ENCODE measurements at places on chromosomes 7 and 10.

DNA sequence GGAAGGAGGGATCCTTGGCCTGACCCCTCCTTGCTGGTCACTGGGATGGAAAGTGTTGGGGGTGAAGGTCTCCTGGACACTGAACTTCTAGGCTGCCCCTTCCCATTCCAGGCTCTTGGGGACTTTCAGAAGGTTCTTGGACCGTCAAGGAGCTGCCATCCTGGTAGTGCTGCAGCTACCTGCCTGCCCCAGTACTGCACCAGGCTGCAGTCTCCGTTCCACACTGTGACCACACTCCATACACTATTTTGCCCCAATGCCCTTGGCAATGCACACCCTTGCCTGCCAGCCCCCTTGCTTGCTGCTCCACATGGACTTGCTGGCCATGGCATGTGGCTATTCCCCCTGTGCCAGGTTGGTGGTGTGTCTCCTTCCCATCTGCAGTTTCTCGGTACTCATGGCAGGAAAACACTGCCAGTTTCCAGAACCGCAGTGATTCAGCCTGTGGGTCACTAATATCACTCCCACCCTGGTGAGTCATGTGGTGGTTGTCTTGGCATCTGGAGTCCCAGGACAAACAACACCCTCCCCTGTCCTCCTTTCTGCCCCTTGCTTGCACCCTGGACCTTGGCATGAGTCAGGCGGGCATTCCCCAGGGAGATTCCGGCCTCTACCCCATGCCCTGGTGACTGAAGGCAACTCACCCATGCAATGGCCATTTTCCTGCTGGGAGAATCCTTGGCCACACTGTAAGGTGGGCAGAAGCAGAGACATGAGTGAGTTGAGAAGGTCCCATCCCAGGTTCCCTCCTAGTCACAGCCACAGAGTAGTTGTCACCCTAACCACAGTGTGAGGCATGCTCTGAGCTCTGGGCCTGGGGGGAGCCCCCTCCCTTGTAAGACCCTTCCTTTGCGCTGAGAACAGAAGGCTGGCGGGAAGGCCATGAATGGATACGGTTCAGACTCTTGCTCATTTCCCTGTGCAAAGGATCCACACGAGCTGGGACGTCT lies 32.8 kb downstream of the GOLGA7B start:
- H3K4me1 ChIP-seq, result no peaks in the 10 kb centered on the region
- no peaks in the 10 kb centered on the region for H3K36me3 ChIP-seq
- no peak overlapping the region for H3K27ac ChIP-seq
- H3K27me3 ChIP-seq, result no peaks in the 10 kb centered on the region

DNA sequence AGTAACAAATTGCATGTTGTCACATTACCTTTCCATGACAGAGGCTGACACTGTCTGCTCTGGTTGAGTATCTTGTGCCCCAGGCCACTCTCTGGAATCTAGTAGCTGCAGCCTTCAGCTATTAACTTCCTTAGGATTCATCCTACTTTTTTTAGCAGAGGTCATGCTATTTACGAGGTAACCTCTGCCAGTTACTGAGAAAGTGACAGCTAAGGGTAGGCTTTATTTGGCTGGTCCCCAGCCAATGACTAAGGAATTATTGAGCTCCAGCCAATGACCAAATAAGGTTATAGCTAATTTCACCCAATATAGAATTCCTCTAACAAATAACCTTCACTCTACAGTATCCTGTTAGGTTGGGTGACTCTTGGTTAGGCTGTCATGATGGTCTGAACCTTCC lies 1361.7 kb downstream of the XPNPEP1 start:
- H3K4me1 ChIP-seq, result no peaks in the 10 kb centered on the region
- no peaks in the 10 kb centered on the region for H3K36me3 ChIP-seq
- DNase-seq, result no peak
- H3K27me3 ChIP-seq, result no peaks in the 10 kb centered on the region

DNA sequence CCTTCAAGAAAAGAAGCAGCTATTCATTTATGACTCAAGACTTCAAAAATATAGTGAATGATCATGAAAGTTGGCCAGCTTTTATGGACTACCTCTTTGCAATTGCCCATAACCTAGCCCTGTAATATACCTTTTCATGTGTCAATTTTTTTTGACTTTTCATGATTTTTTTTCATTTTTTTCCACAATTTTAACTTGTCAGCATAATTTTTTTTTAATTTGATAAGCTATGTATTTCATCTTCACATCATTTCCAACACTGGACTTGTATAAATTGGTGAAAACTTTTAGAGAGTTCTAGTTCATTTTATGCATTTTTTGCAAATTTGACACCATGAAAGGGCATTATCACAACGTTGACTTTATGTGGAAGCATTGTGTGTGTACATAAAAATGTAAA lies 220.8 kb upstream of the NFE2L3 start:
- no peak for DNase-seq
- H3K27me3 ChIP-seq, result peaks cover 36% of the 10 kb centered on the region
- no peaks in the 10 kb centered on the region for H3K4me1 ChIP-seq
- H3K4me3 ChIP-seq, result no peak overlapping the region
- H3K36me3 ChIP-seq, result peaks cover 6% of the 10 kb centered on the region

DNA sequence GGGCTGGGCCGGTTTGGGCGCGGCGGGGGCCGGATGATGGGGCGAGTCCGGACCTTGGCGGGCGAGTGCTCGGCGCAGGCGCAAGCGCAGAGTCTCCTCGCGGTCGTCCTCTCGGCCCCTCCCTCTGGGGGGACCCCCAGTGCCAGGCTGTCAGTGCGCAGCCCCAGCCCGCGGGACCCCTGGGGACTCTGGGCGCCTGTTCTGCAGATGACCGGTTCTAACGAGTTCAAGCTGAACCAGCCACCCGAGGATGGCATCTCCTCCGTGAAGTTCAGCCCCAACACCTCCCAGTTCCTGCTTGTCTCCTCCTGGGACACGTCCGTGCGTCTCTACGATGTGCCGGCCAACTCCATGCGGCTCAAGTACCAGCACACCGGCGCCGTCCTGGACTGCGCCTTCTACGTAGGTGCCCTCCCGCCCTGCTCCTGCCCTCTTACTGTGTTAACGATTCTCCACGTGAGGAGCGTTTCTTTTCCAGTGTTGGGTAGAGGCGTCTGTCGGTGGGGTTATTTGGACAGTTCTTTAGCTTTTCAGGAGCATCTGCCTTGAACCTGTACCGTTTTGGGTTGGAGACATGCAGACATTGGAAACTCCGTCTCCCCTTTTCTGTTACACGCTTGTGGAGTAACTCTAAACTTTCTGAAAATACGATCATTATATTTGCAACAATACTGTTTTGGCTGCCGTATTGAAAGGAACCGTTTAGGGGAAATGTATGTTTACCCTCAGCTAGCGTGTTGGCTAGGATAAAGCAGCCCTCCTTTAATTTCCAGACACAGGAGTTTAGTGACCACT lies 706 bp downstream of the BUB3 start:
- H3K27ac ChIP-seq, result peak overlapping the region; percentile 100
- H3K27me3 ChIP-seq, result peaks cover 8% of the 10 kb centered on the region
- H3K4me3 ChIP-seq, result peak overlapping the region; percentile 100
- peaks cover 50% of the 10 kb centered on the region for H3K36me3 ChIP-seq

DNA sequence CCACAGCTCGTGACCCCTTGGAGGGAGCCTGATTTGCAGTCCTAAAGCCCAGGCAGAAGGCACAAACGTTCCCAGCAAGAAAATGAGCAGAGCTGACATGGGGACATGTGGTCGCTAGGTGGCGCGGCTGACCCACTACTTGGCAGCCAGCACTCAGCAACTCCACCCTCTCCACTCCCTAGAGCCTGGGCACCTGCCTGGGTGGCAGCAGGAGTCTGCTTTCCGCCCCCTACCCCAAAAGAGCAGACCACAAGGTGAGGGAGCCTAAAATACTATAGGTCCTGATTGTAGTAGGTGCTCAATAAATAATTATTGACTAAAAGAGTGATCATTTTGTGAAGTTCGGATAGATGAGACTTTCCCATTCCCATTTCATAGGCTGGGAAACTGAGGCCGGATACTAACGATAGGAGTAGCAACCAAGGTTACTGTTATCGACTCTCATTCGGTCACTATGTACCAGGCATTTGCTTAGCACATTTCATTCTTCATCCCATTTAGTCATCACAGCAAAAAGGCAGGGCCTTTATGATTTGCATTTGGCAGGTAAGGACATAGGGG lies 57.4 kb downstream of the NEUROG3 start:
- peak; percentile 90 for DNase-seq
- H3K27me3 ChIP-seq, result peaks cover 6% of the 10 kb centered on the region
- no peak overlapping the region for H3K4me3 ChIP-seq

DNA sequence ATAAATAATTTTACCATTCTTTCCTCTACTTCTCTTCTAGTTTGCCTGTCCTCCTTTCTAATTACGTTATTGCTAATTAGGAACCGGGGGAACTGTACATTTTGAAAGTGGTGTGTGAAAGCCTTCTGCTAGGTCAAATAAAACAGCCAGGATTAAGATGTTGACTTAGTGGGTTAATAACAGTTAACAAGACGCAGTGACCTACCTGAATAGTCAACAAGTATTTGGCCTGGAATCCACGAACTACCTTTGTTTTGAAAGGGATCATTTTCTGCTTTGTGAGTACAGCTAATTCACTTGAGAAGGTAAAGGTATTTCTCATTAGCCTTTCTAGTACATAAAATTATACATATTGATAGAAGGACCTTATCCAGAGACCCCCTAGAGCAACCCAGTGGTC lies 139.9 kb downstream of the COL28A1 start:
- H3K4me1 ChIP-seq, result no peaks in the 10 kb centered on the region
- peaks cover 2% of the 10 kb centered on the region for H3K36me3 ChIP-seq
- no peak overlapping the region for H3K4me3 ChIP-seq
- H3K27me3 ChIP-seq, result peaks cover 5% of the 10 kb centered on the region

DNA sequence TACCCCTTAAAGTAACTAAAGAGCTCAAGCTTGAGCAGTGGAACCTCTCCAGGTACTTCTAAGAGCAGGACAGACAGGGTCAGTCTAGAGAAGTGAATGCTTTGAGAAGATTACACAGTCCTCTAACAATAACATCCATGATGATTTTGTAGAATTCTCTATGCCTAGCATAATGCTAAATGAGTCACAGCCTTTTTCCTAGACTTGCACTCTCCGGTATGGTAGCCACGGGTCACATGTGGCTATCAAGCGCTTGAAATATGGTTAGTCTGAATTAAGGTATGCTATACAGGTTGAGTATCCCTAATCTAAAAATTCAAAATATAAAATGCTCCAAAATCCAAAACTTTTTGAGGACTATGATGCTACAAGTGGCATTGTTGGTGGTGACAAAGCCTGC lies 166.6 kb upstream of the MKLN1 start:
- H3K36me3 ChIP-seq, result no peaks in the 10 kb centered on the region
- no peak for DNase-seq
- no peak overlapping the region for H3K27ac ChIP-seq

Data from activated CD4-positive, alpha-beta T cell treated with anti-CD3 and anti-CD28 coated beads for 36 hours (primary cell).